ENCODE measurements at places on chromosomes 16 and 17.
A peak's percentile ranks its signal among the peaks of the same experiment; 100 is the strongest.

DNA sequence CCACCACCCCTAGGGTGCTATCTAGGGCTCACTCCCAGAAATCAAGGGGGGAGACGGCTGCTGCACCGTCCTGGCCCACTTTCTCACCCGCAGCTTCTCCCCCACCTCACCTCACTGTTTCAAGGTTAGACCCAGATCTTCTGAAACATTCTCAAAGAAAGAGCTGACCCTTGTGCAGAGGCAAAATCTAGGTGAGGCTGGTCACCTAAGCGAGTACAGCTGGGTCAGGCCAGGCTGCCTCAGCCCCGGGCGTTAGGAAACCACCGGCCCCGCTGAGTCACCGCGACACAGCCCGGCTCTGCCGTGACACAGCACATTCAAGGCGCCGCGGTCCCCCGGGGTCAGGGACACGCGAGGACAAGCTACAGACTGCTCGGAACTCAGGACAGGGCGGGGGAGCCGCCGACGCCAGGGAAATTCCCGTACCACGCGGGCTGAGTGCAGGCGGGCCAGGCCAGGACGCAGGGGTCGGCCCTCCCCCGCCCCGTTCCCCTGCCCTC, 27.1 kb downstream of the GNPTG start:
- peak; percentile 67 for DNase-seq

DNA sequence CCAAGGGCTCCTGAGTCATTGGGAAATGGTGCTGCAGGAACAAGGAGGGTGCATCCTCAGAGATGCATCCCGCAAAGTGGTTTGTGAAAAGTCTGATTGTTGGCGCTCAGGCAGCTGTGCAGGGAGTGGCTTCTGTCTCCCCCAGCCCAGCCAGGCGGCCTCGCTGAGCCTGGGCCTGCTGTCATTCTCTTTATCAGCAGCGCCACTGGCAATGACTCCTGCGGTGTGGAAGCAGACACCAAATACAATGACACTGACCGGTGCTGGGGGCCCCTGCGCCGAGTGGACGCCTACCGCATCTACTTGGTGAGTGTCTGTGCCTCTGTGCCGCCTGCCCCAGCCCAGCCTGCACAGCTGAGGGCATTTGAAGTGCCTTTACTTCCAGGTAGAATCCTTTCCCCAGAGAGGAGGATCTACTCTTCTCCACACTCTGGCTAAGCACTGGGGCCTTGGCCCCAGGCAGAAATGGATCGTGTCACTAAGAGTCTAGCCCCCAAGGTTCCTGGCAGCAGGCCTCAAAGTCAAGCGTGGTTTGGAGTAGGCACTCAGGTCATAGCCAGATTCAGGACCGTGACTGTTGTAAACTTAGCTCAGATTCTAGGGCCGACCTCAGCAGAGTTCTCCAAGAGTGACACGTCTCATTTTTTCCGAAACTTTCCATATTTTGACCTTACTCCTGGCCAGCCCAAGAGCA, 19.3 kb upstream of the NAT9 start:
- no peak for DNase-seq

DNA sequence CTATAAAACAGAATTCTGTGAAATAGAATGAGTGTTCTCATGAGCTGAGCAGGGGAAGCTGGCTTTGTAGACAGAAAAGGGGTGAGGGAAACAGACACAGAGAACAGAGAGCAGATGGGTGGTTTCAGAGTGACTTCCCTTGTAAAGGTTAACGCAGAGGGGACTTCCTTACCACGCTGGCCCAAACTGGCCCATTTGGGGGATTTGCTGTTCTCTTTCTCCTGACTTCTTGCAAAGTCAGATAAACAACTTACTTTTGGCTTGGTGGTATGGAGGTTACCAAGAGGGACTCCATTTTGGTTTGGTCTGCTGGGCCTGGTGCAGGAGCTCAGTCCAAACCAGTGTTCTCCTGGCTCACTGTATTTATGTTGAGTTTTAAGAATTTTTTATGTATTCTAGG, 48.4 kb downstream of the SEC14L1 start:
- peak; percentile 21 for DNase-seq

DNA sequence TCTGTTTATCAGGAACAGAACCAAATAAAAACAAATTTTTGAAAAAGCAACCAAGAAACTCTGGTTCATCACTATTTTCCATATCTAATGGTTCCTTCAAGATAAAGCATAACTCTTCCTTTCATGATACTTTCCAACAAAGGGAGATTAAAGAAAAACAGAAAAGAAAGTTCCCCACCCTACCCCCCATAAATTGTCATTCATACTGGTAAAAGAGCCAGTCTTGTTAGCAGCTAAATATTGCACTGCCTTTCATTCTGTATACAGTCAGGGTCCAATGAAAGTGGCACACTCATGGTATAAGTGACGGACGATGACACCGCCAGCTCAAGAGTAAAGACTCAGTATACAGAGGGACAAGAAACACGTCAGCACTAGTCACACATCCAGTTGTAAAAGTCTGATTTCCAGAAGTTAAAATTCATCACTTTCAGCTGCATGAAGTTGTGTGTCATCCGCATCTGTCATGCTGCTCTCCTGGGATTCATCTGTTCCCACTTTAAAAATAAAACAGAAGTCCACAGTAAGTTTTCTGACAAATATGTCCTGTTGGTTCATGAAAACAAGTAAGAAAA, 68.5 kb downstream of the CDC27 start:
- DNase-seq, result no peak

DNA sequence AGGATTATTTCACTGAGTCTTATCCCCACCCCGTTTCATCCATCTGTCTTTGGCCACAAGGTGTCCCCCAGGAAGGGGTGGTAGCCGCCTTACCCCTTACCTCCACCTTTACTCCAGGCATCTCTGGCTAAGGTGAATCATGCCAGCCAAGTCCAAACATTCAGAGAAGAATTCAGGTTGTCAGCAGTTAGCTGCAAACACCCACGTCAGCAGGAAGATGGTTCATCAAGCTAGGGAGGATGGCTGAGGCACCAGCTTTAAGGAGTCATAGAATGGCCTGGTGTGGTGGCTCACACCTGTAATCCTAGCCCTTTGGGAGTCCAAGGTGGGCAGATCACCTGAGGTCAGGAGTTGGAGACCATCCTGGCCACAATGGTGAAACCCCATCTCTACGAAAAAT, 61.0 kb downstream of the RBFOX1 start:
- no peak for DNase-seq

DNA sequence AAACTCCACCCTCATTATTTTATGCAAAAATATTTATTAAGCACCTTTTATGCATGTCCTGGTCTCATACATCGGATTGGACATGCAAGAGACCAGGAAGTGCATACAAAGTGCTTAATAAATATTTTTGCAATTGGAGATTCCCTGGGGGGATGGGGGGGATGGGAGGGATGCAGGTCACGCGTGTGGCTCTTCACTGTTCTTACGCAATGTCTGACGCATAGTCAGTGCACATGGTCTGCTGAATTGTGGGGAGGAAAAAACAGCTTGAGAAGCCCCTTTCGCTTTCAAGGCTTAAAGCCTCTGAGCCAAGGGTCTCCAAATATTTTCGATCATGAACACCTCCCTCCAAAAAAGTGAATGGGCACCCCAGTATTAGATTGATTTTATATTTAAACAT, 96.7 kb upstream of the XYLT1 start:
- no peak for DNase-seq

DNA sequence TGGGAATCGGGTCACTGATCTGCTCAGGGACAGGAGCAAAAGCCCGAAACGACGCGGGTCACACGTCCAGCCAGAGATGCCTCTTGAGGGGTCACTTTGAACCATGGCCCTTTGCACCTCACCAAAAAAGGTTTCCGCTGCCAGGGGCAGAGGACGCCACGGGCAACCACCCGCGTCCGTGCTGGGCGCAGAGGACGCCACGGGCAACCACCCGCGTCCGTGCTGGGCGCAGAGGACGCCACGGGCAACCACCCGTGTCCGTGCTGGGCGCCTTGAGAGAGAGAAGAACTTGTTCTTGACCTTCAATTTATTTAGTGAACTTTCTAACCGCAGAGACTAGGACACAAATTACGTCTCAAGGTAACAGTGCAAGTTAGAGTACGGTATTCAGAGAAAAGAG, 35.5 kb downstream of the TIMM22 start:
- DNase-seq, result no peak

- peak; percentile 34 for DNase-seq
Measured at GRCh38 chr17:7479213-7480088, at the start of gene ZBTB4. TSS of gene ZBTB4 (minus strand) at chr17:7479631. CDS start at chr17:7466801, 12,830 bp downstream.

DNA sequence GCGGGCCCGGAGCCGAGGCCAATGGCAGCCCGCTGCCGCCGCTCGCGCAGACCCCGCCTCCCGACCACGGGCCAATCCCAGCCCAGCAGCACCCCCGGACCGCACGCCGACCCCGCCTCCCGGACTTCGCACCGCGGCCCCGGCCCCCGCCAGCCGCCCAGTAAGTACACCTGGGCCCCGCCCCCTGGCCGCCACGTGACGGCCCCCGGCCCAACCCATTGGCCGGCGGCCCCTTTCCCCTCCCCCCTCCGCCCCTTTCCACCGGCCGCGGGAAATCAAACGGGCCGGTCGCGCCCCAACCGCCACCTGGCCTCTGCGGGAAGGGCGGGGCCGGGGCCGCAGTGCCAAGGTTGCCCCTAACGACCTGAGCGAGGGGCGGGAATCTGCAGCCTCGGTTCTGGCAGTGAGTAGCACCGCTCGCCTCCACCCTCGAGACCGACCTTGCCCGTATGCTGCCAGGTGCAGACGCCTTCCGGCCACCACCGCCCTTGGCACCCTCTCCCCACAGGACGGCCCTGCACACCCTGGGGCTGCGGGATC, at the start of gene YBX2:
YBX2 (minus strand) TSS at position 26 of the 540 bp plus-strand sequence. CDS start 139 bp downstream, outside the sequence.
- peak; percentile 76 for DNase-seq
